ENCODE measurements at places on chromosomes 13 and 19.
A peak's percentile ranks its signal among the peaks of the same experiment; 100 is the strongest.

GRCh38 chr13:77833331-77833863 is 85.2 kb downstream of the EDNRB start:
- DNase-seq = no peak

GRCh38 chr13:50521006-50521830 is 322.3 kb downstream of the DLEU7 start:
- no peak for DNase-seq

GRCh38 chr19:49423985-49424303 is 703 bp upstream of the PTH2 start:
- DNase-seq = no peak

DNA sequence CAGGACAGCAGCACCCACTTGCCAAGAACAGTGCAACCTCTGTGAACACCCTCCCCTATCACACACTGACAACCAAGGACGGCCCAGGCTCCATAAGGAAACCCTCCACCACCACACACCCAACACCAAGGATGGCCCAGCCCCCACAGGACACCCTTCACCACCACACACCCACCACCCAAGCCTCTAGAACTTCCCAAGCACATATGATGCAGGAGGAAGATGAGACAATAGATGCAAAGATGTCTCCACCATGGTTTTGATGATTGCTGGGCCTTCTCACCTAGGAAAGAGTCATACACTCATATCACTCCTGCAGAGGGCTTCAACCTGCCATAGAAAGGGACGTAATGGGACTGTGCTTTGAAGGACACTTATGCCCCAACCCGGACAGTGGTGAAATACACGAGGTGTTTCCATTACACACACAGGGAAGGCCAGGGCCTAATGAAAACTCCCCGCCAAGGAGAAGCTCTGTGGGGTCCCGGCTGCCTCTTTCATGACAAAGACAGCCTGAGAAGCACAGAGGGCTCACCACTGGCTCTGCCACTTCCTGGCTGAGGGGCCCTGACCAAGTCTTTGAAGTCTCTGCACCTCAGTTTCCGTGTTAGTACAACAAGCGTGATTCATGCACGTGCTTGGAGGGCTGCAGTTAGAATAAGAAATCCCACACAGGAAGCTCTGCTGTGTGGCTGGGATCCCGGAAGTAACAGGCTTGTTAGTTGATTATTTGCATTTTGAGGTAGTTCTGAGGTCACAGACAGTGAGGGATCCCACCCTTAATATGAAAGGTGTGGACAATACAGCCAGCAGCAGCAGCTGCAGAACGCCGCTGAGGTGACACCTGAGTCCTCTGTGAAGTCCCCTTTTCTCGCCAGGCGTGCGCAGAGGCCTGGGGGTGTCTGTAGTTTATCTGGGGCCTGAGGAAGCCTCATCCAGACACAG is 61.9 kb upstream of the ATP12A start:
- DNase-seq = no peak

GRCh38 chr13:80524447-80525215 is 183.7 kb upstream of the SPRY2 start:
- DNase-seq = no peak

DNA sequence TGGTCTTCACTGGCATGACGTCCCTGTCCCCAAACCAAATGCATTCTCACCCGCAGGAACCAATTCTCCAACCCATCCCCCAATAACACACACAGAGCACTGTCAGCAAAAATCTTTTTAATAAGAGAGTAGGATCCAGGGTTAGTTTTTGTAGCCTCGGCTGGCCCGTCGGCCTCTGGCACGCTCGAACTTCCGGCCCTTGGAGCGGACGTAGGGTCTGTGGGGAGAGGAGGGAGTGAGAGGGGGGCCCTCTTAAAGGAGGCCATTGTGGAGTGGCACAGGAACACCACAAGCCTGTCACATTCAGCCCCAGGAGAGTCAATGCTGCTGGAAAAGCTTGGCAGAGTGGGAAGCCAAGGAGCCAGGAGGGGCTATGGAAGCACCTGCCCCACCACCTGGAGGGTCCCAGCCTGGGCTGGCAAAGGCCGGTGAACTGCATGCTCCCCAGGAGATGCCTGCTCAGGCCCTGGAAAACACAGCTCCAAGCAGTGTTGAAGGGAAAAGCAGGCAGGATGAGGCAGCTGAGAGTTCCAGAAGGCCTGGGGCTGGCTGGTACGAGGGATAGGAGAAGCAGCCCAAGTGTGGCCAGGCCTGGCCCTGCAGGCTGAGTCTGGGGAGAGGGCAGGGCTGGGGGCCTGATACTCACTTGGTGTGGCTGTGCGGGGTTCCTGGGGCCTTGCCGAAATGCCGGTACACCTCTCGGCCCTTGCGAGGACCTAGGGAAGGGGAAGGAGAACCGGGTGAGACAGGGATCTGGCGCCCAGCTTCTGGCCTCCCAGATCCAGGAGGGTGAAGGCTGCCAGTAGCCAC is 560 bp upstream of the FAM83E start:
- no peak for DNase-seq

DNA sequence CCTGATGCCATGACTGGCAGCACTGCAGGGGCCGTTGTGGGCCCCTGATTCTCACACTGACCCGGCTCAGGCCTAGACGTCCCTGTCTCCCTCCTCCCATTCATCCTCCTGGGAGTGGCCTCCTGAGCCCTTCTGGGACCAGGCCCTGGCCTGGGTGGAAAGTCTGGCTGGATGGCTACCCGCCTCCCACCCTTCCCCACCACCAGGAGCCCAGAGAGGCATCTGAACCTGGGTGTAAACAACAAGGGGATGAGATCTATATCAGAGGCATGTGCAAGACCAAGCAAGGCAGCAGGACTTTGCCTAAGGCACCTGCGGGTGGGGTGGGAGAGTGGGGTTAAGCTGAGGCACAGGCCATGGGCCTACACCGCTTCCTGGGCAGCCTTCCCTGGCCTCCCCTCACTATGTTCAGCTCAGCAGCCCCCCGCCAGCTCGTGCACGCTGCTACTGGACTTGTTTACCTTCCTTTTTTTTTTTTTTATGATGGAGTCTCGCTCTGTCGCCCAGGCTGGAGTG is 22.0 kb upstream of the ASPDH start:
- no peak for DNase-seq

DNA sequence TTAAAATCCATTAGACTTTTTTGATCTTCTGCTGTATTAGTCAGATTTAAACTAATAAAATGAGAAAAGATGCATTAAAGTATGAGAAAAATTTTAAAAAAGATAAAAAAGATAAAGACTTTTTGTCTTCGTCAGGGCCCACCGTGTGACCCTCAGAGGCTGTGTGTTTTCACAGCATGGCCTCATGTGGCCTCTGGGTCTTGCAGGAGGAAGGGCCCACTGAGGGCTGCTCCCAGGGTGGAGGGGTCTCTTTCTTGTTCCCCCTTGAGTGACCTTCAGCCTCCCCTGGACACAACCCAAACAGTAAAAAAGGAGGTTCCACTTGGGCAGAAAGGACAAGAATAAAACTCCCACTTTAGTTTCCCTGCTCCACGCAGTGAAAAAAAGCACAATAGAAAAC is 57.1 kb upstream of the RANBP3 start:
- DNase-seq = no peak

- DNase-seq = no peak
These were observed at the start of gene SPIB for GRCh38 chr19:50418176-50419021. TSS of gene SPIB (plus strand) at chr19:50418938. CDS start at chr19:50418963, 25 bp downstream.

GRCh38 chr19:7545300-7545699 is 9.8 kb downstream of the PNPLA6 start:
- no peak for DNase-seq

GRCh38 chr13:113186061-113186900 is 22.2 kb downstream of the PCID2 start:
- DNase-seq = no peak

DNA sequence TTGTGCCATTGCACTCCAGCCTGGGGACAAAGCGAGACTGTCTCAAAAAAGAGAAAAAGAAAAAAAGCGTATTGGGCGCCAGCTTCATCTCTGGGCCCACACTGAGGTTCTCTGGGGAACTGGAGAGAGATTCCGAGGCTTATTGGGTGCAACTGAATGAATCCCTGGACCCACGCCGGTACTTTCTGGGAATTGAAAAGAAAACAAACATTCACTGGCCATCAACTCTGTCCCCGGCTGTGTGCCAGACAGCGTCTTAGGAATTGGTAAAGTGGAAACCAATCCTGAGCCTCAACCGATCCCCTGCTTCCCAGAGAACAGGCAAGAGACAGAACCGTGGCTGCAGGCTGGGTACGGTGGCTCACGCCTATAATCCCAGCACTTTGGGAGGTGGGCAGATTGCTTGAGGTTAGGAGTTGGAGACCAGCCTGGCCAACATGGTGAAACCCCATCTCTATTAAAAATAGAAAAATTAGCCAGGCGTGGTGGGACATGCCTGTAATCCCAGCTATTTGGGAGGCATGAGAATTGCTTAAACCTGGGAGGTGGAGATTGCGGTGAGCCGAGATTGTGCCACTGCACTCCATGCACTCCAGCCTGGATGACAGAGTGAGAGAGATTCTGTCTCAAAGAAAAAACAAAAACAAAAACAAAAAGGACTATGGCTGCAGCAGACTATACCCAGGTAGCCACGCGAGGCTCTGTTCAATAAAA is 8.6 kb downstream of the ANO8 start:
- peak; percentile 79 for DNase-seq

DNA sequence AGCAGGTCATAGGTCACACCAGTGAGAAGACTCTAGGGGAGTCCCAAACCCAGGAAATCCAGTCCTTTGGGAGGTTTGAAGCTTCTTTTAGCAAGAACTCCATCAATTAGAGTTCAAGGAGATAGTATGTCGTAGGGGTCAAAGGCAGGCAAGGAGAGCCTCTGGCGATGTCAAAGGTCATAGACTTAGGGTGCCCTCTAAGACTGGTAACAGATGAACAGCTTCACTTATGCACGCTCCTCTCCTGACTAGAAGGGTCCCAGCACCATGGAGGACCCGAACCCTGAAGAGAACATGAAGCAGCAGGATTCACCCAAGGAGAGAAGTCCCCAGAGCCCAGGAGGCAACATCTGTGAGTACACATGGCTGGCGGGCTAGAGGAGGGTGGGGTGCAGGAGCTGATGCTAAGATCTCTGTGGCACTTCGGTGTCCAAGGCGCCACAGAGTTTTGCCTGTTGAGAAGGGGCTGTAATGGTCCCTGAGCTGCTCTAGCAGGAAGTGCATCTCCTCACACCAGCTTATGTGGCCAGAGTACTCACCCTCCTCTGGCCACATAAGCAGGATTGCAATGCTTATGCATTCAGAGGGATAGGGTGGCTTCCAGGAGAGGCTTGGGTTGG is 557 bp downstream of the ZNF576 start:
- no peak for DNase-seq

DNA sequence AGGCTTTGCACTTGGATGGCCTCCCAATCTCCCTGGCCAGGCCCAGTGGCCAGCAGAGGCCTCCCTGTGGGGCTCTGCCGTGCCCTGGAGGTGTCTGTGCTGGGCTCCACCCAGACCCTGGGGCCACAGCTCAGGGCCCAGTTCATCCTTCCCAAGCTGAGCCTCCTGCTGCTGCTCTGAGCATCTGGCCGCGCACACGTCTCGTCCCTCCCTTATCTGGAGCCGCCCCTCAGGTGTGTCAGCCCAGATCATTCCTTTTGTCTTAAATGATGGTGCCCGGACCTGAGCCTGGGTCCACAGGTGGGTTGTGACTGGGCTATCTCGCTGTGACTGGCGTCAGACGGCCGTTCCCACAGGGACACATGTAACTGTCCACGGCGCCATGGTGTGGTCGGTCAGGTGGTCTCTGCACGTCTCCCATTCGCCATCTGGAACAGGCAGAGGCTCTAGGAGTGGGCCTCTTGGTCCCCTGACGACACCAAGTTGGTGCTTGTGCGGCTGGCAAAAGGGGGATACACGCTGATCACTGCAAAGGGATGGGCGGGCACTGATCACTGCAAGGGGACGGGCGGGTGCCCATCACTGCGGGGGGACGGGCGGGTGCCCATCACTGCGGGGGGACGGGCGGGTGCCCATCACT is 14.3 kb upstream of the ZNF554 start:
- DNase-seq = no peak
